Activated CD4-positive, alpha-beta T cell treated with anti-CD3 and anti-CD28 coated beads for 36 hours (primary cell): ENCODE measurements at places on chromosomes 16 and 17.
A peak's percentile ranks its signal among the peaks of the same experiment; 100 is the strongest.

GRCh38 chr17:27559506-27560481 is 71.2 kb upstream of the LGALS9 start:
- DNase-seq = no peak

DNA sequence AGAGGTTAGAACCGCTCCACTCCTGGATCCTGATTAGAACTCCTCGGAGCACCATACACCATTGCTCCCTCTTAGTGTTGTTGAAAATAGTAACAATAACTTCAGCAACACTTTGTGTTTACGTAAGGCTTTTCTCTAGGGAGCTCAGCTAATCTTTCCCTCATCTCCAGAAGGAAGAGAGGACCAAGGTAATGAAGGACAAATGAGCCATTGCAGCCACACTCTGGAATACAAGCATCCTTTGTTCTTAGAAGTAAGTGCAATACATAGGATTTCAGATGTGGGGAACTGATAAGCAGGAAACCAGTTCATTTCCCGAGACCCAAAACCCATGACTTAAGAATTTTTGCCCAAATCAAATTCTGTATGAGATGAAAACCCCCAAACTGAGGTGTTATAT is 22.9 kb upstream of the ZNF652 start:
- DNase-seq = no peak

GRCh38 chr17:11625878-11626277 is 27.6 kb downstream of the DNAH9 start:
- no peak for DNase-seq

GRCh38 chr17:57375040-57375769 is 118.9 kb downstream of the MSI2 start:
- no peak for DNase-seq

DNA sequence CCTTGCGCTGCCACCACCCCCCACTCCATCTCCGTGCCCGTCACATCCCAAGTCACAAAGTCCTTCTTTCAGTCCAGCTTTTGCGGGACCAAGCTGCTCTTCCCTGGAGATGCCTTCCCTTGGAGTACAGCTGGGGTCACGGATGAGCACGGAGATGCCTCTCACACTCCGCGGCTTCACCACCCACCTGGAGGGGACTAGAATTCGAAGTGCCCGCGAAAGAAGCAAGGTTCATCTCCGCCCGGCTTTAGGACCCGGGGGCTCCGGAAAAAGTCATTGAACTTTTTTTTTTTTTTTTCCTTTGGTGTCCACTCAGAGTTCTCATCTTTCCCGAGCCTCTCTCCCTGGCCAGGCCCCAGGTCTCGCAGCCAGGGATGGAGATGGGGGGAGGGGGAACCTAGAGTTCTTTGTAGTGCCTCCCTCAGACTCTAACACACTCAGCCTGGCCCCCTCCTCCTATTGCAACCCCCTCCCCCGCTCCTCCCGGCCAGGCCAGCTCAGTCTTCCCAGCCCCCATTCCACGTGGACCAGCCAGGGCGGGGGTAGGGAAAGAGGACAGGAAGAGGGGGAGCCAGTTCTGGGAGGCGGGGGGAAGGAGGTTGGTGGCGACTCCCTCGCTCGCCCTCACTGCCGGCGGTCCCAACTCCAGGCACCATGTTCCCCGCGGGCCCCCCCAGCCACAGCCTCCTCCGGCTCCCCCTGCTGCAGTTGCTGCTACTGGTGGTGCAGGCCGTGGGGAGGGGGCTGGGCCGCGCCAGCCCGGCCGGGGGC is at the start of gene FKBP10:
FKBP10 (plus strand) TSS at position 624 of the 771 bp plus-strand sequence; CDS start at position 655, 31 bp downstream.
- peak; percentile 56 for DNase-seq

DNA sequence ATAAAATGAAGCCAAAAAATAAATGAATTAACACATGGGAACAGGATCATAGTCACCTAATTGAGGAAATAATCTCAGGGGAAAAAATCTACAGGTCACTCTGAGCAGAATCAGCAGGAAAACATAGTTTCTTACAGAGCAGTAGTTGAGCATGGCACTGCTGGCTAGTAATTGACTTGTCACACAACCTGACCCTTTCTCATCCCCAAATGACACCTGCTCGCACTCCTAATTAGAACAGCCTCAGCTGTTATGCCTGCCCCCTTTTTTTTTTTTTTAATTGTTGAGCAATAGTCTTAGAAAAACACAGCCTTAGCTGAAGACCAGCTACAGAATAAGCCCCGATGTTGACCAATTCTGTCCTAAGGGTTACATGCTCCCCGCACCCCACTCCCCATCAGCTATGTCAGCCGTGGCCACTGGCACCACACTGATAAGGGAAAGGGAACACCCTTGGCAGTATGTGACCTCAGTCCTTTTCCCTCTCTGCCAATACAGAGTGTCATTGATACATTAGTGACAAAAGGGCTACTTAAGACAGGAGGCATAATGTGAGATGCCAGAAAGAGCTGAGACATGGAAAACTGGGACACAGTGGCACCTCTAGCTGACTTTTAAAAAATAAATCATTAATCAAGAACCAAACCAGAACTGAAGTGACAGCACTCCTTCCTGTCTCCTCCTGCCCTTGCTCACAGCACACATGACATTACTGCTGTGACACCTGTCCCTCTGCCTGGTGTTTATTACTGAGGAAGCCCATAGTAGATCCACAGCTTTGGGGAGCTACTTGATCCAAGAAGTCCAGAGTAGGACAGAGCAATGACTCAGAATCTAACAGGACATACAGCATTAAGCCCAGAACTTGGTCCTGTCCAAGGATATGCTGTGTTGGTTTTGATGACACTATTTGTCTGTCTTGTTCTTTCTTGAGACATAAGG is 41.7 kb downstream of the WDR59 start:
- DNase-seq = no peak
